Activated naive CD8-positive, alpha-beta T cell treated with anti-CD3 and anti-CD28 coated beads, Interleukin-2, amount 10 ng/mL, durations not matched to agents 7 days and 5 days (primary cell): ENCODE measurements at places on chromosomes 5 and 9. TPM values are rescaled to one million over a fixed set of nuclear protein-coding genes. Genes with fewer than 3 reads are reported as not detected.

The ZNF474 gene
- 0.30 TPM for total RNA-seq

The AK8 gene
- total RNA-seq: 0.30 TPM

The PCDHA1 gene
- not detected for total RNA-seq

The ANKRD31 gene
- total RNA-seq: 0.58 TPM

The ZDHHC11 gene
- total RNA-seq: 10.2 TPM

DNA sequence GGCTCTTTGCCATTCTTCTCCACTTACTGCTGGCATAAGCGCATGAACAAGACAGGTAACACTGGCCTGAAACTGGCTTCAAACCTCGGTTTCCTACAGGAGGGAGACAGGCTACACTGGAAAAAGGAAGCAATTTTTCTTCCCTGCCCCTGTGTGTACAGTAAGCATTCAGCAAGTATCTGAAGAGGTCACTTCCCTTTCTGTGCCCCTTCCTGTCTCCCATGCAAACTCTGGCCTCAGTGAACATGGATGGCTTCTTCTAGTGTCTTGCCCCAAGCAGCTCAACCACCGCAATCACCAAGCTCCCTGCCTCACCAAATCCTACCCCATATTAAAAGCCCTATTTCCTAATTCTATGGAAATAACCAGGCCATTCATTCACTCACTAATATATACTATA is 42.4 kb downstream of the SERINC5 start:
- peak overlapping the region; percentile 15 for H3K27ac ChIP-seq
- peaks cover 39% of the 10 kb centered on the region for H3K36me3 ChIP-seq
- H3K4me1 ChIP-seq: peaks cover 80% of the 10 kb centered on the region

DNA sequence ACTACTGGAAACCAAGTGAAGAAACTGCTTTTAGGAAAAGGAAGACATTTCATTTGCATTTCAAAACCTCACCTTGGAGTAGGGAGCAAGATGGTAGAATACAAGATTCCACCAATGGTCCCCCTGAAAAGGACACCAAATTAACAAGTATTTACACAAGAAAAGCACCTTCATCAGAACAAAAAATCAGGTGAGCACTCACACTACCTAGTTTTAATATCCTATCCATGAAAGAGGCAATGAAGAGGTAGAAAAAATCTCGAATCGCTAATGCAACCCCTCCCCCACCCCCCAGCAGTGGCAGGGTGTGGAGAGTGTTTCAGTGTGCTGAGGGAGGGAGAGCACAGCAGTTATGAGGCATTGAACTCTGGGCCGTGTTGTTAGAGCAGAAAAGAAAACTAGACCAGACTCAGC is 1397.0 kb upstream of the C9orf72 start:
- H3K4me1 ChIP-seq: no peaks in the 10 kb centered on the region
- DNase-seq: no peak
- no peaks in the 10 kb centered on the region for H3K27me3 ChIP-seq
- no peak overlapping the region for H3K27ac ChIP-seq

DNA sequence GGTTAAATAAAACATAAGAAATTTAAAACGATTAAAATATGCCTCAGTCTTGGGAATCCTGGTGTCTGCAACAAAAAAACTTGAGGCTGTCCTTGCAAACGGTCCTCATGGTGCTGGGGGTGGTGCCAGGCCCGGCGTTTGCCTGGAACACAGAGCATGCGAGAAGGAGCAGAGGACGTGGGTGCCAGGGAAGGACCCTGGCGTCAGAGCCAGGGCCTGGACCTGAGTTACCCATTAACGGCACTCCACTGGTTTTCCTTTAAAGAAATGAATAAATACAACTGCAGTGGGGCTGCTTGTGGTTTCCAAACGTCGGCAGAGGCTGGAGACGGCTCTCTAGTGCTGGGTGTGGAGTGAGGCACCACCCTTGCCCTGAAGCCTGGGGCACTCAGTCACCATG is at the start of gene SLC6A18:
Gene SLC6A18, plus strand, starts transcription at position 301 of the 400 bp plus-strand sequence. Its CDS starts 97 bp downstream, at position 398.
- no peak for DNase-seq
- H3K4me3 ChIP-seq: no peak within 1 kb of the TSS
- H3K27me3 ChIP-seq: peaks cover 33% of the 10 kb centered on the region

DNA sequence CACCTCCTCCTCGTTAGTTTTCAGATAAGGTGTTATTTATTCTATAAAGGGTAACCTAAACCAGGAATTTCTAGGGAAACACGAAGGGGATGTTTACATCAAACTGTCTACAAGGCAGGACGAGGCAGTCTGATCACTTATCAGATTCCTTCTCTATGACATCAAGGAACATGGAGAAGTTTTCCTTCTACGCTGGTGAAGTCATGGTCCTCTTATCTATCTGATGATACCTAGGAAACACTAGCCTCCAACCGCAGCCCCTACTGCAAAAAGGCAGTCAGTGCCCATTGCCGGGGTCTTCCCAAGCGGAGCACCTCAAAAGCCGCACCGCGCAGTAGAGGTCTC is 1.5 kb downstream of the MPDZ start:
- no peaks in the 10 kb centered on the region for H3K36me3 ChIP-seq
- H3K27me3 ChIP-seq: peaks cover 29% of the 10 kb centered on the region
- no peak for DNase-seq
- no peak overlapping the region for H3K4me3 ChIP-seq
- H3K27ac ChIP-seq: no peak overlapping the region

DNA sequence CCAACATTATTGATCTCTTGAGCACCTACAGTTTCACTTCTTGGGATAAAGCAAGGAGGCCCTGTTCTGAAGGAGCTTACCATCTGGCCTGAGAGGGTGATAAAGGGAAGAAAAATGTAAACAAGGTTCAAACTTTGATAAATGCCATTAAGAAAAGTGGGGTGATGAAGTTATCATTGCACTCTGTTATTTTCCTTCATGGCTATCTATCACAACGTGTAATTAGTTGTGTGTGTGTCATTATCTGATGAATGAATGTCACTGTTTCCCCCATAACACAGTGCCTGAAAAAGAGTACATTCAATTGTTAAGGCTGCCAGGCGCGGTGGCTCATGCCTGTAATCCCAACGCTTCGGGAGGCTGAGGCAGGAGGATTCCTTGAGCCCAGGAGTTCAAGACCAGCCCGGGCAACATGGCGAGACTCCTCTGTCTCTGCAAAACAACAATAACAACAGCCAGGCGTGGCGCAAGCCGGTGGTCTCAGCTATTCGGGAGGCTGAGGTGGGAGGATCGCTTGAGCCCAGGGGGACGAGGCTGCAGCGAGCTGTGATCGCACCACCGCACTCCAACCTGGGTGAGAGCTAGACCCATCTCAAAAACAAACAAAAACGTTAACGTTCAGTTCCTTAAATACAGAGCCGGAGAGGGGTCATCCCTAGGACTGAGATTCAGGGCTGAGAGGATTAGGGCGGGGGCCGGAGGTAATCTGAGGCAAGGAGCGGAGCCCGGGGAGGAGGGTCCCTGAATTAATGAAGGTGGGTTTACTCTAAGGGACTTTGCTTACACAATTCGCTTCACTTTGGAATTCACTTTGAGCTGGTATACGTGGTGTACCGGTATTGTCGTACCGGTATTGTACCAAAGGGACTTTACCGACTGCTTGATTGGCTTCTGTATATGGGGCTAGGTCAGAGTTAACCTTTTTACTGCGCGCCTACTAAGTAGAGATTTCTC is 917 bp downstream of the NHP2 start:
- DNase-seq: no peak
- peak overlapping the region; percentile 91 for H3K27ac ChIP-seq
- peaks cover 41% of the 10 kb centered on the region for H3K4me1 ChIP-seq
- no peaks in the 10 kb centered on the region for H3K27me3 ChIP-seq
- peaks cover 19% of the 10 kb centered on the region for H3K36me3 ChIP-seq

DNA sequence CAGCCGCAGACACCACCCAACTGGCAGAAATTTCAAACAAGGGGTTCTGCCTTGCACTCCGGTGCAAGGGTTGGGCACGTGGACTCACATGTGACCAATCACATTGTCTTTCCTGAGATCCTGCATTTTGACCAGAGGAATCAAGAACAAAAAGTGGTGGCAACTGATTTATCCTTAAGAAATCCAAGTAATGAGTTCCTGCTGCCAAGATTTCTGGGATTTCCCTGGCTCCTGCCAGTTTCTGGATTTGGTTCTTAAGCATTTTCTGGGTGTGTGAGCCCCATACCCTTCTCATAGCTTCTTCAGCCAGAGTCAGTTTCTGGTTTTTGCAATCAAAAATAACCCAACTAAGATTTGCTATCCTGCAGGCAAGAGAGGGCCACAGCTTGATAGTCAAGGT is 17.4 kb upstream of the KCNIP1 start:
- no peaks in the 10 kb centered on the region for H3K27me3 ChIP-seq
- no peaks in the 10 kb centered on the region for H3K4me1 ChIP-seq
- H3K27ac ChIP-seq: no peak overlapping the region
- DNase-seq: no peak
- H3K36me3 ChIP-seq: no peaks in the 10 kb centered on the region

- no peak for DNase-seq
- peaks cover 6% of the 10 kb centered on the region for H3K27me3 ChIP-seq
Observed at GRCh38 chr9:134377976-134378375, 51.7 kb downstream of the RXRA start.

DNA sequence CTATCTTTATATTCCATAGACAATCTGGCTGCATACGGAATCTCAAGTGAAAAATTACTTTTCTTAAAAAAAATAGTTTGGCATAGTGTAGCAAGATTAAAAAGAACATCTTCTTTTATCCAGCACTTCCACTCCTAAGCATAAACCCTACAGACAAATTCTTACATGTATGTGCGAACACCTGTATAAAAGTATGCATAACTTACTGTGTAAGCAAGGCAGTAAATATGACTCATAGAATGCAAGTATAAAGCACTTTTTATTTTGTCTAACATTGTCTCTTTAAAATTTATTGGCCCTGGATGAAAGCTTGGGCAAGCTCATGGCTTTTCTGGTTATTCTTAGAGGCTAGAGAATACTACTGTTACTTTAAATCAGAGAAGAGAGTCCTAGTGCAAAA is 86.4 kb downstream of the MSX2 start:
- H3K27me3 ChIP-seq: no peaks in the 10 kb centered on the region
- no peak overlapping the region for H3K4me3 ChIP-seq
- no peaks in the 10 kb centered on the region for H3K4me1 ChIP-seq
- H3K27ac ChIP-seq: no peak overlapping the region
- no peaks in the 10 kb centered on the region for H3K36me3 ChIP-seq

GRCh38 chr5:170302653-170303501 is 5.3 kb upstream of the LCP2 start:
- H3K27me3 ChIP-seq: no peaks in the 10 kb centered on the region
- H3K4me3 ChIP-seq: peak overlapping the region; percentile 94
- H3K27ac ChIP-seq: peak overlapping the region; percentile 99
- no peaks in the 10 kb centered on the region for H3K36me3 ChIP-seq
- peak; percentile 75 for DNase-seq

DNA sequence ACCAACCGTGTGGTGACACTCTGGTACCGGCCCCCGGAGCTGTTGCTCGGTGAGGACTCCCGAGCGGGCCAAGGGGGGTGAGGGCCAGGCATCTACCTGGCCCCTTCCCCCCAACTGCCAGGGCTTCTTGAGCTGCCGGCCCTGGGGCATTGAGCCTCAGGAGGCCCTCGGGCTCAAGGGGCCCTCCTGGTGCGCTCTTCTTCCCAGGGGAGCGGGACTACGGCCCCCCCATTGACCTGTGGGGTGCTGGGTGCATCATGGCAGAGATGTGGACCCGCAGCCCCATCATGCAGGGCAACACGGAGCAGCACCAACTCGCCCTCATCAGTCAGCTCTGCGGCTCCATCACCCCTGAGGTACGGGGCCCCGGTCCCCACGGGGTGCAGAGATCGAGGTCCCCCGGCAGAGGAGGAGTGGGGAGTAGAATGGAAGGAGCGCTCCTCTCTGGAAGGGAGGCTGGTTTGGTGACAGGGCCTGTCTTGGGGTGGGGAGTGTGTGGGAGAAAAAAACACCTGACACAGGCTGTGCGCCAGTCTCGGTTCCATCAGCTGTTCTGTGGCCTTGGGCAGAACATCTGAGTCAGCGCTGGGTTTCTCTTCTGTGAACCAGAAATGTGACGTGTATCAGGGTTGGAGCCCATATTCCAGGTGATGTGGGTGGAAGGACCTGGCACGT is 2.6 kb downstream of the CDK9 start:
- H3K36me3 ChIP-seq: peaks cover 30% of the 10 kb centered on the region
- DNase-seq: no peak
- no peak overlapping the region for H3K4me3 ChIP-seq
- no peaks in the 10 kb centered on the region for H3K27me3 ChIP-seq
- H3K27ac ChIP-seq: no peak overlapping the region
